ENCODE measurements at places on chromosomes 13 and 19.

DNA sequence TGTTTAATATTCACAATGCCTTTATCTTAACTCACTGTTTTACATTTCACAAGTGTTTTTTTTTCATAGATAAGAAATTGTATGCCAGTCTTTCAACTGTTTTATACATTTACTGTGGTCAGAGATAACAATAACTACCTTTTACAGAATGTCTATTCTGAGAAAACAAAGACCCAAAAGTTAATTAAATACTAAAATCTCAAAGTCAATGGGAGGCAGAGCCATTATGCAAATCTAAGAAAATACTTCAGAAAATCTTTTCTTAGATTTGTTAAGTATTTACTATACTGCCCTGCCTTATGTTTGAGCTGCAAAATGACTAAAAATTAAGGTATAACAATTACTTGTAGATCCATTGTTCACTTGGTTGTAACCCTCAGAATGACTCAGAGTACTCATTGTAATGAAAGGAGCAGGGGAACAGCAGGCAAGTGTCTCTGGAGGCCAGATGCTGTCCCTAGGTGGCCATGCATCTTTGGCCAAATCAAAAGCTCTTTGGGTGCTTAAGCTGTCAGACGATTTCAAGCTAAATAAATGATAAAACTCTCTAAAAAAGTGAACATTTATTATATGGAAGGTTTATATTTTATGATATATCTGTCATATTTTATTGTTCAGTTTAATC is 770.1 kb upstream of the PCDH20 start:
- no peak for DNase-seq

DNA sequence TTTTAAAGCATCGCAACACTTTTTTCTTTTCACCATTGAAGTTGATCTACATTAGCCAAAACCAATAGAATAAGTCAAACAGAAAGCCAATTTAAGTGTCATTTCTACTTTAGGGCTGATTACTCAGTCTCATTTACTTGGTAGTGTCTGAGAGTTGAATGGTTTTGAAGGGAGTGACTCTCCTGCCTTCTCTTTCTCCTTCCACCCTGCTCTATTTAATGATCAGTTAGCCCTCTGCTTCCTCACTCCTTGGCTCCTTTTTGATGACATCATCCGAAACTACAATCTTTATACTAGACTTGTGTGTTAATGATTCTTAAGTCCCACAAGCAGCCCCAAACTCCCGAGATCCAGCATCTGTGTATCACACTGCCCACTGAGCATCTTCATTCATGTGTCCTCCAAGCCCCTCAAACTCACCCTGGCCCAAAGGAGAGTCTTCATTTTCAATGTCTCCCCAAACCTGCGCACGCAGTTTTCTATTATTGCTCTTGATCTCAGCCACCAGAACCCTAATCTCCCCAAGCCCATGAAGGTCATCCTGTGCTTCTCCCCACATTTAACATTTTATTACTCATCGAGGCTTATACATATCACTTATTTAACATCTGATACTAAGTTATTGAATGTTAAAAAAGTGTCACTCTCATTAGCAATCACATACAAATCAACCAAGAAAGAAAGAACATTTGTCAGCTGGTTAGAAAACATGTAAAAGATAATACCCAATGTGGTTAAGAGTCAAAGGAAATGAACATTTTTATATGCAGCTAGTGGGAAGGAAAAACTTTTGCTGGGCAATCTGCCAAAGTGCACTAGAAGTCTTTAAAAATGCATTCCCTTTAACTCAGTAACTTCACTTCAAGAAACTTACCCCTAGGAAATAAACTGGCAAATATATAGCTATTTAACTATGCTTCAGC is 32.2 kb upstream of the ARGLU1 start:
- DNase-seq, result no peak

DNA sequence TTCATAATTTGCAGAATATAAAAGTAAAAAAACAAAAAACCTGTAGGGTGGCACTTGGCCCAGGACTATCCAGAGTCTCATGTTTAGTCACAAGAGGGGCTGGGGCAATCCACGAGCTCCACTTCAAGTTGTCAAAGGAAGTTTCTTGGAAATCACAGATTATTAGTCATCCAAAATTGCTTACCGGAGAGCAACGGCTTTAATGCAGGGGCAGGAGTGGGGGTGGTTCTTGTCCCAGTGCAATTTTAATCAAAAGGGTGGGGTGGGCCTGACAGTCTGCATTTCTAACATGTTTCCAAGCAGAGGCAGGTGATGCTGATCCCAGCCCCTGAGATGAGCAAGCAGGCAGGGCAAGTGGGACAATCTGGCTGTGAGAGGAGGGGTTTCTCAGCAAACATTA is 233.9 kb downstream of the ABCC4 start:
- DNase-seq, result no peak

DNA sequence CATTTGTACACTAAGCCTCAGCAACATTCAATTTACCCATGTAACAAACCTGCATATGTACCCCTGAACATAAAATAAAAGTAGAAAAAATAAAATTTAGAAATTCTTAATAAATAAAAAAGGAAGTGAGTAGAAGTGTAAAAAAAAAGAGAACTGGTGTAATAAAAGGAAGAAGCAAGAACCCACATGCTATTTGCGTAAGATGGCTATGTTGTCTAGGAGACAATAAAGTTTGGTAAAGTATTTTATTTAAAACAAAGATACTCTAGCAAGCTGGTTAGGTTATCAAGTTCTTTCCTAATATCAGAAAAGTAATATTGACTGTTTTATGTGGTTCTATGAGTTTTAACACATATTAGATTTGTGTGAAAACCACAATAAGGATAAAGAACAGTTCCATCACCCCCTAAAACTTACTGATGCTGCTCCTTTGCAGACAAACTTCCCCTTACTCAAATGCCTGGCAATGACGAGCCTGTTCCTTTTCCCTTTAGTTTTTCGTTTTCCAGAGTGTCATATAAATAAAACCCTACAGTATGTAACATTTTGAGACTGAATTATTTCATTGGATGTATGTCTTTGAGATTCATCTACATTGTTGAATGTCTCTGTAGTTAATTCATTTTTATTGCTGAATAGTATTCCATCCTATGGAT is 98.9 kb downstream of the TNFSF13B start:
- no peak for DNase-seq

DNA sequence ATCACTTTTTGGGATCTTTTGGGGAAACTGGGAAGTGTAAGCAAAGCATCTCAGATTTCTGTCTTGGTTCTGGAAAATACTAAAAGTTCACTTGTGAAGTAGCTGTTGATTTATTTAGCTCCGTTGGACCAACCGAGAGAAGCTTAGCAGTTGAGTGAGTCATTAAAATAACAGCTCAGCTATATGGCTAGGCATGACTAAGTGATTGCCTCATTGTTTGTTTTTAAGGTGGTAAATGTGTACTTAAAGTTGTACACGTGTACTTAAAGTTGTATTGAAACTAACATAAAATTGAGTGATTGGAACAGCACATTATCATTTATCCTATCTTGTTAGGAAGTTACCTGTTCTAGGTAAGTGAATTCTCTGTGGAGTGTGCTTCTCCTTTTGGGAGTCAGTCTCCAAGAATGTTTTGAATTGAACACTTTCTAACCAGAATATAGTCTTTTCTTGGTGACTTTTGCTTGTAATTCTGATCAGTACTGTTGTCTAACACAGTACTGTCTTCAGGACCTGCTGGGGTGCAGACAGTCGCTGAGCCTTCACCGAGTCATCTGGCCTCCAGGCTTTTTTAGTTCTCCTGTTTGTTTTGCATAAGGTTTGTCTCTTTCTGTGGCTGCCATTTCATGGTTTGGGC is 2.9 kb upstream of the DCUN1D2 start:
- DNase-seq, result no peak

GRCh38 chr19:38223617-38224013 is 407 bp downstream of the DPF1 start:
- DNase-seq, result no peak

GRCh38 chr13:79307433-79307861 is 98.6 kb downstream of the RBM26 start:
- no peak for DNase-seq

DNA sequence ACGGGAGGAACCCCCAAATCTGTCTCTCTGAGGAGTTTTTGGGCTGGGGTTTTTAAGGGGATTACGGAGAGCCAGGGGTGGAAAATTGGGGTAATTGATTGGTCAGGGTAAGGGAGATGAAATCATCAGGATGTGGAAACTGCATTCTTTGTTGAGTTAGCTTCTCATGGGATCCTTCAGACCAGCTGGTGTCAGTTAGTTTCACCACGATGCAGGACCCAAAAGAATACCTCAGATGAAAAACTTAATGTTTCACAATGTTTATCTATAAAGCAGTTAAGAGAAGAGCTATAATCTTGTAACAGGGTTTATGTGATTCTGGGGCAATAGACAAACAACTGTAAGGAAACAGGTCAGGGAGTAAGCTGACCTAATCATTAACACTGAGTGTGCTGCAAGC is 230.8 kb downstream of the POU4F1 start:
- no peak for DNase-seq

GRCh38 chr19:3964256-3965194 is 6.4 kb downstream of the DAPK3 start:
- DNase-seq, result no peak

GRCh38 chr13:100381595-100382224 is 206.9 kb downstream of the GGACT start:
- DNase-seq, result no peak

- no peak for DNase-seq
These were observed 55.1 kb downstream of the SLAIN1 start for GRCh38 chr13:77752512-77753069.

- DNase-seq, result no peak
These were observed 8.6 kb downstream of the CRB3 start for GRCh38 chr19:6472713-6473112.

- no peak for DNase-seq
These were observed 3.8 kb downstream of the KCTD12 start for GRCh38 chr13:76882431-76882830.

GRCh38 chr13:77406644-77407440 is 79.9 kb upstream of the MYCBP2 start:
- no peak for DNase-seq

- DNase-seq, result no peak
These were observed 218.0 kb downstream of the RBM26 start for GRCh38 chr13:79187917-79188690.
